Activated gamma-delta T cell treated with Interleukin-2 at 50 U/mL for 16 hours (primary cell): ENCODE measurements at places on chromosomes 16 and 17.

- DNase-seq: no peak
Observed at GRCh38 chr16:51849715-51850114, 697.2 kb downstream of the TOX3 start.

DNA sequence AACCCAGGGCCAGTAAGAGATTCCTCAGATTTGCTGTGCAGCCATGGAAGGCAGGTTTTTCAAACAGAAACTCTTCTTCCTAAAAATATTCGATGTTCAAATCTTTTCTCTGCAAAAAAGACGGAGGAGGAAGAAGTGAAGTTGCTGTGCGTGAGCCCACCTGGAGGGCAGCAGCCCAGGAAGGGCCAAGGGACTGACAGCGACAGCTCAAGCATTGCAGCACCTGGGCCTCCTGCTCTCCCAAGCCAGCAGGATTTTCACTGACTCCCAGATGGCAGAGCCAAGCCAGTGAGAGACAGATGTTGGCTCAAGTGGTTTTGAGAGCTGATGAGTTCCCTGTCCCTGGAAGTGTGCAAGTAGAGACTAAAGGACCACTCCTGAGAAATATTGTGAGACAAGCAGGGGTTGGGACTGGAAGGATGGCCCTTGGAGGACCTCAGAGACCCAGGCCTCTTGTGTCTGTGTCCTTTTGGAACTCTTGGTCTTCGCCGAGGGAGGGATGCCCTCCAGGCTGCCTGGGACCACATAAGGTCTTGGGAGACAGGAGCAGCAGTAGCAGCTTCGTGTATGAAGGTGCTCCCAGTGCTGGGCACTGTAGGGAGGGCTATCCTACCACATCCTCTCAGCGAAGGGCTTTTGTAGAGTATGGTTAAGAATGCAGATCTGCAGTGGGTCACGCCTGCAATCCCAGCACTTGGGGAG lies 29.3 kb upstream of the TNFRSF13B start:
- no peak for DNase-seq

GRCh38 chr17:57278740-57279387 lies 22.5 kb downstream of the MSI2 start:
- DNase-seq: no peak

DNA sequence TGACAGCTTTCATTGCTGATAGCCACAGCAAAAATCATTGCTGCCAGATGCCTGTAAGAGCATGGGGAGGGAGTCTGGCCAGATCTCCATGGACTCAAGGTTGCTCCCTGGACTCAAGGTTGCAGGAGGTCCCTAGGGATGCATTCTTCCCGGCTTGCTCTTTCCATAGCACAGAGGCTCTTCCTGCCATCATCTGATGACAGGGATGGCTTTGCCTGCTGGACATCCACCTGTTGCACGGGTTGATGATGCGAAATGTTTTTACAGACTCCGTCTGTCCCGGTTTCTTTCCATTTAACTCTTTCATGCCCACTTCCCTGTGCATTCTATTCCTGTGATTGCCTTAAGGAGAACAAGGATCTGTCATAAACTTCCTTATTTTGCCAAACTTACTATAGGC lies 115.6 kb upstream of the HSBP1 start:
- no peak for DNase-seq

DNA sequence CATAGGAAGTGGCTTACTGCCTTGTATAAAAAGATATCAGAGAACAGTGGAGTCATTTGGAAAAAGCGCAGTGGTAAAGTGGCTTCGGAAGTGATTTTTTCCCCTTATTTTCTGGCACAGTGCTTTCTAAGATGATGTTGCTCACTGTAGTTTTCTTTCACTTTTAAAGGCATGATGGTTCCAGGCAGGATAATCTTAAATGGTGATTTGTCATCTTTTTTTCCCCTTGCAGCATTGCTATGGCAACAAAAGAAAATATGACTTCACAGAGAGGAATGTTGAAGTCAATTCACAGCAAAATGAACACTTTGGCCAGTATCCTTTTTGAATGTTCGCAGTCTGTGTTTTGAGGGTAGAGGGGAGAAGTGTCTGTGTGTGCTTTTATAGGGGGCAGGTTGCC lies 42.5 kb downstream of the GOSR1 start:
- DNase-seq: no peak
